Activated naive CD8-positive, alpha-beta T cell treated with anti-CD3 and anti-CD28 coated beads, Interleukin-2, amount 10 ng/mL, durations not matched to agents 7 days and 5 days (primary cell): ENCODE measurements at places on chromosomes 1 and 21. TPM values are rescaled to one million over a fixed set of nuclear protein-coding genes. Genes with fewer than 3 reads are reported as not detected.

The IGFN1 gene
- total RNA-seq: not detected

The GSTM5 gene
- not detected for total RNA-seq

The SEMA4A gene
- total RNA-seq: 9.8 TPM

The LHX8 gene
- not detected for total RNA-seq

The SYPL2 gene
- not detected for total RNA-seq

The ANKRD34A gene
- total RNA-seq: 2.2 TPM

The FAM163A gene
- total RNA-seq: not detected

The AVPR1B gene
- total RNA-seq: not detected

DNA sequence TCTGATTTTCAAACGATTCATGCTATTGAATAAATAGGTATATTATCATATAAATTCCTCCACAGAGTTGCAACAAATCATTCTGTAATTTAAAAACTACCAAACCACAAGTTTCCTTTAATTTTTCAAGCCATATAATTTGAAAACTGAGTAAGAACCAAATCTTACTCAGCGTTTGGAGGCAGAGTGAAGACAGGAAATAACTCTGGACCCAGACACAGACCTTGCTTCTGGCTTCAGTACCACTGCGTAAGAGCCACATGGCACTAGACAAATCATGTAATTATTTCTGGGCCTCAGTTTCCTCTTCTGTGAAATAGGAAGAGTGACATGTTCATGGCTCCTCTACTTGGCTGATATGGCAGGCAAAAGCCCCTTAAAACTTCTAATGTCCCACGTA, 82.4 kb downstream of the SMYD2 start:
- H3K27ac ChIP-seq: no peak overlapping the region
- peaks cover 1% of the 10 kb centered on the region for H3K36me3 ChIP-seq
- peaks cover 19% of the 10 kb centered on the region for H3K27me3 ChIP-seq
- no peak overlapping the region for H3K4me3 ChIP-seq

DNA sequence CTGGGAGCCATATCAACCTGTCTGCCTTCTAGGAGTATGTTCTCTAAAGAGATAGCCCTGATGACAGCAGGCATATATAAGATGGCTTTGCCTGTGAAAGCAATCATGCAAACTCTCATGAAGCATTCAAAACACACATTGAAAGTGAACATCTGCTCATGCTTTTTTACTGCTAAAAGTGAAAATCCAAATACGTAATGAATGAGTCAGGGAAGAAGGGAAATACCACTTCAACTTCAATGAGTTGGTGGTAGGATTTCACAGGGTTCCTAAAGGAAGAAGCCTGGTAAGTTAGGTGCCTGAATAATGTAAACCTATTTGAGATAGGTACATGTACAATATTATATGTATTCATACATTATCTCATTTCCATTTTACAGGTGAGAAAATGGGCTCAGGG, 50.5 kb upstream of the SLFNL1 start:
- H3K36me3 ChIP-seq: peaks cover 12% of the 10 kb centered on the region
- DNase-seq: no peak
- H3K27ac ChIP-seq: no peak overlapping the region
- H3K4me1 ChIP-seq: no peaks in the 10 kb centered on the region
- no peak overlapping the region for H3K4me3 ChIP-seq

DNA sequence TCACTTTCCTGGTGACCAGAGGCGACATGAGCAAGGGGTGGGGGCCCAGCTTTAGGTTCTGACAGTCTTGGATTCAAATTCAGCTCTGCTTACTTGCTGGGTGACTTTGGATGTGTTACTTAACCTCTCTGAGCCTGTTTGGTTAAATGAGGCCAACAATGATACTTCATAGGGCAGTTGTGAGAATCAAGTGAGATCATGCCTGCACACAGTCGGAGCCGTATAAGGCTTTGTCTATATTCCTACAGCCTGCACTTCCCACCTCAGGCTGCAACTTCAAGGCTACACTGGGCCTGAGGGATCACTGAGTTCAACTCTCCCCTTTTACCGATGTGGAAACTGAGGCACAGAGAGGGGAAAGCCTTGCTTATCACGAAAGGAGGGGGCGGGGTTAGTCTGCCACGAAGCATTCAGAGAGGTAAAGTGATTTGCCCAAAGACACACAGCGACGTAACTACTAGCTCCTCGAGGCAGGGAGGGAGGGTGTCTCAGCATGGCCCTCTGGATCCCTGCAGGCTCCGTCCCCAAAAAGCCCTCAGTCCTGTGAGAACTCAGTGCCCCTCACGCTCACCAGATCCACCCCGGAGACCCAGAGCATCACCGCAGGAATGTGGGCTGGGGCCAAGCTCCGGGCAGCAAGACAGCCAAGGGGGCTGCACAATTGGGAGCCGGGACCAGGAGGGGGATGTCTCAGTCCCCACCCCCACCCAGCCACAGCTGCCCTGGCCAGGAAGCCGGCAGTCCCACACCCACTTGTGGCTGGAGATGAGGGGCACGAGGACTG, 25.0 kb downstream of the SDC3 start:
- H3K27ac ChIP-seq: no peak overlapping the region
- no peak overlapping the region for H3K4me3 ChIP-seq
- no peak for DNase-seq
- H3K36me3 ChIP-seq: no peaks in the 10 kb centered on the region
- H3K4me1 ChIP-seq: no peaks in the 10 kb centered on the region
- H3K27me3 ChIP-seq: peaks cover 38% of the 10 kb centered on the region

- peaks cover 5% of the 10 kb centered on the region for H3K27me3 ChIP-seq
- DNase-seq: no peak
- peak overlapping the region; percentile 67 for H3K27ac ChIP-seq
- peak overlapping the region; percentile 86 for H3K4me3 ChIP-seq
- H3K36me3 ChIP-seq: no peaks in the 10 kb centered on the region
These were observed 1.1 kb downstream of the RALGPS2 start for GRCh38 chr1:178726087-178726517.

DNA sequence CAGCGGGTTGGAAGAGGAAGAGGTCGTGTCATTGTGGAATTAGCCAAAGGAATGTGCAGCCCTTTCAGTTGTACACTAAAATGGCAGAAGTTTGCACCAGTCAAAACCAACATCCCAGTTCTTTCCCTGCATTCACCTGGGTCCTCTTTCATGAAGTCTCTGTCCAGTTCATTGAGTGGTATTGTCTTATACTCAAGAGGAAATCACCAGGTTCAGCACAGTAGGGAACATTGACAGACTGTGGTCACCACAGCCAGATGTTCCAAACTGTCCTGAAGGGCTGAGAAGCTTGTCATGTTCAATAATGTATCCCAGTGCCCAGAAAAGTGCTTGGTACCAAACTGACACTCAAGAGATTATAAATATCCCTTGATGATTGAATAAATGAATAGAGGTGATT, 131.6 kb downstream of the GLUL start:
- H3K4me3 ChIP-seq: no peak overlapping the region
- H3K36me3 ChIP-seq: peaks cover 7% of the 10 kb centered on the region

- H3K27me3 ChIP-seq: no peaks in the 10 kb centered on the region
- no peak overlapping the region for H3K27ac ChIP-seq
- H3K36me3 ChIP-seq: peaks cover 27% of the 10 kb centered on the region
- no peak overlapping the region for H3K4me3 ChIP-seq
- peaks cover 3% of the 10 kb centered on the region for H3K4me1 ChIP-seq
These were observed 17.7 kb upstream of the STX12 start for GRCh38 chr1:27755286-27755685.

GRCh38 chr1:92989253-92989652, 28.0 kb upstream of the DIPK1A start:
- no peaks in the 10 kb centered on the region for H3K27me3 ChIP-seq
- no peak overlapping the region for H3K4me3 ChIP-seq
- no peak for DNase-seq
- peak overlapping the region; percentile 63 for H3K27ac ChIP-seq
- H3K36me3 ChIP-seq: peaks cover 6% of the 10 kb centered on the region

- H3K4me3 ChIP-seq: no peak overlapping the region
- peaks cover 6% of the 10 kb centered on the region for H3K4me1 ChIP-seq
- DNase-seq: no peak
- peaks cover 32% of the 10 kb centered on the region for H3K27me3 ChIP-seq
- no peaks in the 10 kb centered on the region for H3K36me3 ChIP-seq
- H3K27ac ChIP-seq: no peak overlapping the region
These were observed 8.4 kb upstream of the NBPF11 start for GRCh38 chr1:148160343-148161052.

DNA sequence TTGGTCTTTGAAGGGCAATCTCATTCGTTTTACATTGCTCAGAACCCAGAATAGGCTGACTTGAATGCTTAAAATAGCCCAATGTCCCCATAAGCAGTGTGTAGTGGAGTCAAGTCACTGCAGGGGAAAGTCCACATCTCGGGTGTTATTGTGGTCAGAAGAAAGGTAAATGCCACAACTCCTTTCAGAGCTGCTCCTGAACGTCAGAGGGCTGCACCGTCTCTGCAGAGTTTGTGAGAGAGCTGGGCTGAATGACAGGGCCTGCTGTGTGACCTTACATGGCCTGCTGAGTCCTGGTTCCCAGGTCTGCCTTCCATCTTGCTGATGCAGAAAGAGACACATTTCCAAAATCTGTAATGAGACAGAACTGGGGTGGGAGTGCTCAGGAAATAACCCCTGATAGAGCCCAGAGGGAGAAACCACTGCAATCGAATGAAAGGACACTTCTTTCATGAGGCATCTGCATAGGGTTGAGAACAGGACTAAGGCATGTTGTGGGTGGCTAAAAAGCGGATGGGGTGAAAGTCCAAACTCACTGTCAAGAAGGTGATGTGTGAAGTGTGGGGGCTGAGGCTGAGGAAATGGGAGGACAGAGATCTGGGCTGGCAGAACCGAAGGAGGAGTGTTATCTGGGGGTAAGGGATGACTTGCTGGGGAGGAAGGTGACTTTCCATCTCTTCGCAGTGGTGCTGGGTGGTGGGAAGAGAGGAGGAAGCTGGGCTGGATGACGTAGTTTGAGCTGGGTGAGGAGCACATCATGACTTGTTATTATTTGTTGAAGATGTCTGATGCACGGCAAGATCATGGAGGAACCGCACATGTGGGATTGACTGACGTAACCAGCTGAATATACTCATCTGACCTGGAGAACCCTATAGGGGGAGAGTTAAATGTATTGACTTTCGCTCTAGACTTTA, 33.7 kb downstream of the XCL2 start:
- peaks cover 81% of the 10 kb centered on the region for H3K4me1 ChIP-seq
- no peaks in the 10 kb centered on the region for H3K27me3 ChIP-seq
- peak overlapping the region; percentile 29 for H3K4me3 ChIP-seq
- no peak for DNase-seq
- H3K27ac ChIP-seq: peak overlapping the region; percentile 88
- peaks cover 40% of the 10 kb centered on the region for H3K36me3 ChIP-seq

DNA sequence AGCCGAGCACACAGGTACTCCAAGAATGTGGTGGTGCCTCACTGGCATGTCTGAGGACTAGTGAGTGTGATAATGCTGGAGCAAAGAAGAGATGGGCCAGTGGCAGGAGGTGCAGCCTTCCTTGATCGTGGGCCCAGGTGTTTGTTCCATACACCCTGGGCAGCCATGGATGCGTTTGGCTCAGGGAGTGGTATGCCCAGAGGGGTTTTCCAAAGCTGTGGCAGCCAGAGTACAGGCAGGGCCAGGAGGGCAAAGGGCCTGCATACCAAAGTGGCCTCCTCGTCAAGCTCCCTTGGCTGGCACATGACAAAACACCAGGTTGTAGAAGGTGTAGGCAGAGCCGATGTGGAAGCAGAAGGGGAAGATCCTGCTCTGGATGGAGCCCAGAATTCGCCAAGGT, 19.0 kb downstream of the PARS2 start:
- H3K27ac ChIP-seq: no peak overlapping the region
- DNase-seq: no peak
- H3K4me3 ChIP-seq: no peak overlapping the region
- H3K27me3 ChIP-seq: peaks cover 2% of the 10 kb centered on the region

DNA sequence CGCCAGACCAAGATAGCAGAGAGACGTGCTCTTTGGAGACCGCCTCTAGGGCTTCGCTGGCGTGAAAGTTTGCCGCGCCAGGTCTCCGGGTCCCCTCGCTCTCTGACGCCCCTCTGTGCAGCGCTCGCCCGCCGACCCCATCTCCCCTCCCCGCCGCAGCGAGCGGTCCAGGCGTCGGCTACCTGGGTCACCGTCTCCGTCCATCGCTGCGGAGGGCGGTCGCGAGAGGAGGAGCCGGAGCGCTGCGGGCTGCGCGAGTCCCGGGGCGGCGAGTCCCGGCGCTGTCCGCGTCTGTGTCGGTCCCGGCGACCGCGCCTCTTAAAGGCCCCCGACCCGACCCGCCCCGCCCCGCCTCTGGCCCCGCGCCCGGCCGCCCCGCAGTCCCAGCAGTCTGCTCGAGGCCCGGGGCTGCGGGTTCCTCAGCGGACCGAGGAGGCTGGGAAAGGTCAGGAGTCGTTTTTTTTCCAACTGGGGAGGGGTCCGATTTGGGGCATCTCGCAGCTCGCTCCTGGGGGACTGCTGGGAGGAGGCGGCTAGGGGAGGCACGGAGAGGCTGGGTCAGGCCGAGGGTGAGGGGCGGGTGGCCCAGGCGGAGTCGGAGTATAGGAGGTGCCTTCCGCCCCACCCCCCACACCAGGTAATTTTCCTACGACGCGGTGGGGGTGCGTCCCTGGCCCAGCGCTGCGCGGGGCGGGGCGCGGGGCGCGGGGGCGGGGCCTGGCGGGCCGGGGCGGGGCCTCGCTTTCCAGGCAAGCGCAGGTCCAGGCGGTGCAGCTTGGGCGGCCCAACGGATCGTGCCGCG, at the start of the genes FBXO2 and FBXO44:
TSS of gene FBXO2 (minus strand) at position 293 of the 802 bp plus-strand sequence. CDS start at position 204, 89 bp downstream.
TSS of gene FBXO44 (plus strand) at position 741 of the 802 bp plus-strand sequence. CDS start 959 bp downstream, outside the sequence.
- H3K4me3 ChIP-seq: peak within 1 kb of the TSS; percentile 82
- peak; percentile 75 for DNase-seq
- H3K27me3 ChIP-seq: no peaks in the 10 kb centered on the region
- peaks cover 14% of the 10 kb centered on the region for H3K36me3 ChIP-seq
- H3K4me1 ChIP-seq: peaks cover 19% of the 10 kb centered on the region

DNA sequence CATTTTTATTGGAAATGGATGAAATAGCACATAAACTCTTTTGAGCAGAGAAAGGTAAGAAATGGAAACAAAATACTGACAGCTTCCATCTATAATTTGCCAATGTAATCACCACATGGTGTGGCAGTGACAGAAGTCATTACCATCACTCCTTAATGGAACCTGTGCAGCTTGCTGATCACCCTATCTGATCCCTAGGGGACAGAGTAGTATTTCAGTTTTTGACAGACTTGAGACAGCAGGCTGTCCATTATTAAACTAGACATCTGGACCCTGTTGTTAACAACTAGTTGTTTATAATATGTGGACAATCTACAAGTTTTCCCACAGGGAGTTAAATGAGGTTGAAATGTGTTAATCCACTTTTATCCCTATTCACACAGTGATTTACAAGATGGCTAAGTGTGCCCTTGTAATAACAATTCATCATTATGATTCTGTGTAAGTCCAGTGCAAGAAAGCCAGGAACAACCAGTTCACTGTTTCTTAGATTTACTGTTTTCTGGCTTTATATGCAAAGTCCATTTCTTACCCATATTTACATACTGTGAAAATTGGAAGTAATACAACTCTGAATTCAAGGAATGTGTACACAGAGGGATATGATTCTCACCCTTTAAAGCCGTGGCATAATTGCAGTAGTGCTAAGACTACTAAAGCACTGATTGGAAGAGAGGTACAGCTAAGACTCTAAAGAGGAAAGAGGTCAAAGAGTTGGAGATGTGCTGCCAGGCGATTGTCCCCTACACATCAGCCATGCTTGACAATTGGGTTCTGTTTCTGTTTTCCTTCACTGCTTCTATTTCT, 9.1 kb downstream of the KCNT2 start:
- H3K4me3 ChIP-seq: no peak overlapping the region
- no peaks in the 10 kb centered on the region for H3K4me1 ChIP-seq
- H3K36me3 ChIP-seq: no peaks in the 10 kb centered on the region
- H3K27me3 ChIP-seq: no peaks in the 10 kb centered on the region

GRCh38 chr1:92291372-92291999, 7.3 kb downstream of the GLMN start:
- no peaks in the 10 kb centered on the region for H3K27me3 ChIP-seq
- H3K36me3 ChIP-seq: peaks cover 33% of the 10 kb centered on the region
- no peak overlapping the region for H3K27ac ChIP-seq
- H3K4me3 ChIP-seq: no peak overlapping the region
- peaks cover 10% of the 10 kb centered on the region for H3K4me1 ChIP-seq

GRCh38 chr1:94305704-94306103, 68.3 kb upstream of the ARHGAP29 start:
- no peaks in the 10 kb centered on the region for H3K4me1 ChIP-seq
- peaks cover 14% of the 10 kb centered on the region for H3K27me3 ChIP-seq
- no peak for DNase-seq
- no peaks in the 10 kb centered on the region for H3K36me3 ChIP-seq
